Renal pelvis (tissue), 12 donors: ENCODE measurements at places on chromosomes 1 and 21.

GRCh38 chr1:165833358-165833757 is 5.9 kb downstream of the UCK2 start:
- DNase-seq: no peak

GRCh38 chr1:227899141-227899819 is 48.5 kb downstream of the WNT9A start:
- no peak for DNase-seq

DNA sequence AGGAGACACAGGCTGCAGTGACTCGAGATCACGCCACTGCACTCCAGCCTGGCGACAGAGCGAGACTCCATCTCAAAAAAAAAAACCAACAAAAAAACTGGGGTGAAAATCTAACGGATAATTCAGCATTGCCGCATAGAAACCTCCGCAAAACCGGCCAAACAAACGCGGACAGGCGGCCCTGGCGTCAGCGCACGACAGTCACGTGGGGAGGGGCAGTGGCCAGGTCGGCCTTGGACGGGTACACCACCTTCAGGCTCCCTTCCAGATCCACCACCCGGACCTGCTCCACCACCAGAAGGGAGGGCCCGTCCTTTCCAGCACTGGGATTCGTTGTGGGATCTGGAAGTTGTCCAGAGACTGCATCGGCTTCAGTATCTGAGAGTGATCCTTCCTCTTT is 8.4 kb downstream of the SMIM1 start:
- no peak for DNase-seq

DNA sequence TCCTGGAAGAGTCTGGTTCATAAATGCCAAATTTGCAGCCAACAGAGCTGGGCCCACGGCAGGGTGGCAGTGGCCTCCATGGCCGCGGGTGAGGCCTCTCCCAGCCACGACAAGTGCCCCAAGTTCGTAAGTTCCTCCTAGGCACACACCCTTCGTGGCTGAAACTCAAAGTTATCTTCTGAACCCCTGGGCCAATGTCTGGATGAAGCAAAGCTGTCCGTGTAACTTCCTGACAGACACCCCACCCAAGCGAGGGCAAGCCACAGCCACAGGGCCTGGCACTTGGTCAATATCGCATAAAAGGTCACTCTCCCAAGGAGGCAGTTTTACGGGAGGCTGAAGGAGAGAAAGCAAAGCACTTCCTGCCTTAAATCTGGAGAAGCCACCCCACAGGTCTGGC is 27.8 kb upstream of the GPR153 start:
- no peak for DNase-seq

GRCh38 chr1:97084546-97084945 is 363.0 kb downstream of the PTBP2 start:
- no peak for DNase-seq

DNA sequence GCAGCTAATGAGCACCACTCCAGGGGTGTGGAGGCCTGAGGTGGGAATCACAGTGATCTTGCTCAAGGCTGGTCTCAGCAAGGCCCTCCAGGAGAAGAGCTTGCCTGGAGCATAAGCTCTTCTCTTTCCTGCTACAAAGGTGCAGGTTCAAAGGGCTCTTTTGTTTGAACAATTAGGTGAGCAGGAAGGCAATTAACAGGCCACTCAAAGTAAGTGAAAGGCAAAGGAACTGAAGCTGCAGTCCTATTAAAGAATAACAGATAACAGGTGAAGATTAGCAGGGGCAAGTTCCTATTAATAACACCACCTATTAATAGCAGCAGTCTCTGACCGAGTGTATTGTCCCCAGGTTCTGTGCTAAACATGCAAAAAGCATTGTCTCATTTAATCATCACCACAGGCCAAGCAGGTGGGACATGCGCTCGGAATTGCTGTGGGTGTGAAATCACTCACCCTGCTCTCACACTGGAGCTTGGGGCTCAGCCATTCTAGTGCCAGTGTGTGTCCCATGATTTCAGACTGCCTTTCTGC is 113.8 kb downstream of the RHOU start:
- no peak for DNase-seq

GRCh38 chr1:69088571-69088970 is 479.2 kb upstream of the LRRC7 start:
- DNase-seq: peak; percentile 17

- no peak for DNase-seq
These were observed 46.6 kb upstream of the LYST start for GRCh38 chr1:235913311-235913710.

GRCh38 chr1:5837976-5838653 is 154.1 kb downstream of the NPHP4 start:
- DNase-seq: no peak

DNA sequence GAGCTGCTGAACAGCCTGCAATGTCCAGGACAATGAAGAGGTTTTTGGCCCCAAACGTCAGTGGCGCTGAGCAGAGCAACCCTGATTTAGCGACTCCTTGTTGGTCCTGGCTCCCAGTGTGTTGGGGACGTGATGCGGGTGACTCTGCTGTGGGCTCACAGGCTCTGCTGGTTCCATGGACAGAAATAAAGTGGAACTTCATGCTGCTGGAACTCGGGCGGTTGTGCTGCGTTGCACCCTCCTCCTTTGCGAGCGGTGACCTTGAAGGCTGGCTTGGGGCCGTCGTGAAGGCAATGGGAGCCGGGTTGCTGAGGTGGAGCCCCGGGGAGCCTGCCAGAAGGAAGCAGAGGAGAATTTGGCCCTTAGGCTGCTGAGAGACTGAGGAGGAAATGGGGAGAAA is 122.6 kb upstream of the C1orf174 start:
- DNase-seq: no peak

- DNase-seq: no peak
These were observed 21.1 kb downstream of the PLA2G4A start for GRCh38 chr1:186849826-186850225.

- DNase-seq: no peak
These were observed 158.8 kb upstream of the SGIP1 start for GRCh38 chr1:66375125-66375524.
